ENCODE measurements at places on chromosomes 11 and 22. TPM values are rescaled to one million over a fixed set of nuclear protein-coding genes. Genes with fewer than 3 reads are reported as not detected.

- no peak for DNase-seq
Measured at GRCh38 chr22:27453725-27454124, 347.8 kb downstream of the MN1 start.

GRCh38 chr11:35579557-35580396, 38.5 kb upstream of the FJX1 start:
- DNase-seq: no peak

The POU2AF2 gene
- total RNA-seq: not detected

The DYNC2H1 gene
- total RNA-seq: 1.6 TPM
